CD8-positive, alpha-beta memory T cell (primary cell): ENCODE measurements at places on chromosomes 11 and 22.

DNA sequence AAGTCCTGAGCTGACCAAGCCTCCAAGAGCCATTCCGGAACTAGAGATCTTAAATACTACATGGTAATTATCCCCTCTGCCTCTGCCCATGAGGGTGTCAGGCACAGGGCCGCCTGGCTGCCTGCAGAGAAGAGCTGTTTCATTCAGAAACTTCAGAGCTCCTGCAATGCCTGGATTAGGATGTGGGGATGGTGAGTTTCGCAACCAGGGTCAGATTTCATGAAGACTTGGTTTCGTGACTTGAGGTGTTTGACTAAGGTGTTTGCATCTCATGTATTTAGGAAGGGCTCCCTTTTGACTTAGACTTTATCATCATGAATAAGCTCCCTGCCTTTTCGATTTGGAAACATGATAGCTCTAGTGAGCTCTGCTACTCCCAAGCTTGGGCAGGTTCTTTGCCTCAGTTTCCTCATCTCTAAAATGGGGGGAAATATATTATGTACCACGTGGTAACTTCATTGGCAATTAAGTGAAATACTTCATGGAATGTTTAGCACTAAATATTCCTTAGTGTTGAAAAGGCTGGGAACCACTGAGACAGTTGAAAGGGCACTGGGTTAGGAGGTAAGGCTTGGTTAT, 9.1 kb downstream of the TIMP3 start:
- DNase-seq, result no peak

DNA sequence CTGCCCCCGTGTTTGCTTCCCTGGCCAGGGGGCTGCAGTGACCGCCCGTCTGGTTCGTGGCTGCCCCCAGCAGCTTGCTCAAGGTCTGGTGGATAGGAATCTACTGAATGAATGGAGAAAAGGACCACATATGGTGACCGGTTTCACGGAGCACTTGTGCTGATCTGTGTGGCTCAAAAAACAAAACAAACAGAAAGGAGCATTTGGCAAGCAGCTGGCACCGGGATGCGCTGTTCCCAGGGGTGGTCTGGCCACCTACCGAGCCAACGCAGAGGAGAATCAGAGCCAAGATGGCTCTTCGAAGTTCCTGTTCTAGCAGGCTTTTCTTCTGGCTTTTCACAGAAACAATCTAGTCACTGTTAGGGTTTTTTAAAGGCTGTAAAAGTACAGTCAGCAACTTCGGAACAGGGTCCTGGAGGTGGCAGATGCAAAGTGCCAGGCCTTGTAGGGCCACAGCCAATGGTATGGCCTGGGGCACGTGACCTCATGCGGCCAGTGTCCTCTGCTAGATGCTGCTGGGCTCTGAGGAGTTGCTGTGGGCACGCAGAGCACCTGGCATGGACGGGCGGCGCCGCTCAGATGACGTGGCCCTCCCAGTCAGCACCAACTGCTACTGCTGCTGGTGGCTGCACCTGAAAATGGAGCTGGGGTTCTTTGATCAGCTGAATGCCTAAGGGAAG, 27.3 kb upstream of the PACSIN2 start:
- no peak for DNase-seq

DNA sequence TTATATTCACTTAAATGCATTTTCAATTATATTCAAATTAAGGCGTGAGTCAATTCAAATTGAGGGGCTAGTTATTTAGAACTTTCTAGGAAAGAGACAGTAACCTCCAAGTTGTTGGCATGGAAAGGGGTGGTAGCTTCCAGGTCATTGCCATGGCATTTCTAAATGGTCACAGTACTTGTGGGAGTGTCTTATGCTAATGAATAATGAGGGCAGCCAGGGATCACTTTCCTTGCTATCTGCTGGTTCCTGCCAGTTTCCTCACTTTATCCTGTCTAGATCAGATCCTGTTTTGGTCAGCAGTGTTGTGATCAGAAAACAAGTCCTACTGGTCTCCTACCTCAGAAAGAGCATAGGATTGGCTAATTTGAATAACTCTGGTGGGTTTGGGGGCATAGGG, 21.8 kb upstream of the RNASEH2C start:
- no peak for DNase-seq

- no peak for DNase-seq
These were observed 15.5 kb upstream of the OR5M11 start for GRCh38 chr11:56558574-56558973.

- DNase-seq, result peak; percentile 28
These were observed at the start of gene C11orf97 for GRCh38 chr11:94511932-94512781. TSS of gene C11orf97 (plus strand) at chr11:94512461. CDS start at chr11:94512529, 68 bp downstream.

DNA sequence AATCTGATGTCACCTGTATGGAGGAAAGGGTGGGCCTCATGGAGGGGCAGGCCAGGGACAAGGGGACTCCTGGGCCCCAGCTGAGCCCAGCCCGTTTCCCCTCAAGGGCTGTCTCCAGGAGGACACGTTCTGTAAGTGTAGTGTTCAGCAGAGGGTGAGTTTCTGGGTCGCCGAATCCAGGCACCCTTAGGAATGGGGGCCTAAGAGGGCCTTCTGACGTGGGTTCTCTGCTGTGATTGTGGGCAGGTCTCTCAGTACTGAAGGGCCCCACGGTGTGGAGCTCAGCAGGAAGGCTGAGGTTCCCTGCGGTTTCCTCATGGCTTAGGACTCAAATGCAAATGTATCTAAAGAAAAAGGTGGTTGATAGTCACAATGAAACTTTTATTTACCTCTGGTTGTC, 6.5 kb downstream of the PTDSS2 start:
- peak; percentile 24 for DNase-seq

DNA sequence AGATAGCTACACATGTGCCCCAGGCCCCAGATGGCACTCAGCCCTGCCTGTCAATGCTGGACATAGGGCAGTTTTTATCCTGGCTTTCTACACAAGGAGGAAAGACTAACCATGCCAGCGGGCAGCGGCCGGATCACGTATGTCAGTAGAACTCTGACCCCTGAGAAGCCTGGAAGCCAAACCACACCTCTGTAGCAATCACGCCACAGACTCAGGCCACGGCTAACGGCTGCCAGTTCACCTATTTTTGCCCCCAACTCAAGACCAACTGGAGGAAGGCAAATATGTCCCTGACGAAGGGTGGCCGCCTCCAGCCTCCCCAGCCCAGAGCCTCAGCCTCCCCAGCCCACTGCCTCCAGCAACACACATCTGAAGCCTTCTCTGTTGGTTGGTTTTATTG, 7.2 kb upstream of the CD81 start:
- no peak for DNase-seq

DNA sequence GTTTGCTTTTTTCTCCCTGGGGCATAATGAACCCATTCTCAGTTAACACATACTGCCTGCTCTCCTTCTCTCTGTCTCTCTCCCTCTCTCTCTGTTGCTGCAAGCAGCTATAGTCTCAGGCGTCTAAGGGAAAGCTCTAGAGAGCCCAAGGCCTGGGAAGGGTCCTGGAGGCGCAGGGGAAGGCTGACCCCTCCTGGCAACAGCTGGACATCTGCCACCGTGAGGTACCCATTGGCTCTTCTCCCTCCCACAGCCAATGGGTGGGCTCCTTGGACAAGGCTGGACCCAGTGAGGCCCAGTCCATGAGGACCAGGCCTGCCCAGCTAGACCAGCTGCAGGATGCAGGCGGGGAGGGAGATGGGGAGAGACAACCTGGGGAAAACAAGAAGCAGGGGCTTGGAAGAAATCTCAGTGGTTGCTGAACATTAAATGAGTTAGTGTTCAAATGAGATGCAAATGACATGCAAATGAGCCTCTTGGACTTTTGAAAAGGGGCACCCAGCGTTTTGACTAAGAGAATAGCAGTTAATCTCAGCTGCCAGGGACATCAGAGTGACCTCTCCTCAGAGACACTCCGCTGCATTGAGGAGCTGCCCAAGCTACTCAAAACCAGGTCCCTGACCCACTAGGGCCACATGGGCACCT, 349.7 kb downstream of the BUD13 start:
- DNase-seq, result no peak

DNA sequence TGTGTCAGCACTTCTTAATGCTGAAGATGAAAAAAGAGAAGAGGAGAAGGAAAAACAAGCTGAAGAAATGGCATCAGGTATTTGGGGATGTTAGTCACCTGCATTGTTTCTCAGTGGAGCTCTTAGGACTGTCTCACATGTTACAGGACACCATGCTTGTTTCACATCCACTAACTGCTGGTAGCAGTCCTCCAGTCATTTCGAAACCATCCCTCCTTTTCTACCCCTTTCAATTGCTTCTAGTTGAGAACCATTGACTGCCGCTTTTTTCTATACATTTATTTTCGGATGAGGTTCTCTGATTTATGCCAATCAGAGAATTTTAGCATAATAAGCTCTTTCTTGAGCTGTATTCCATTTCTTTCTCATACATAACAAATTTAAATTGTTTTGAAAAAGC, 21.5 kb downstream of the BIRC2 start:
- no peak for DNase-seq

DNA sequence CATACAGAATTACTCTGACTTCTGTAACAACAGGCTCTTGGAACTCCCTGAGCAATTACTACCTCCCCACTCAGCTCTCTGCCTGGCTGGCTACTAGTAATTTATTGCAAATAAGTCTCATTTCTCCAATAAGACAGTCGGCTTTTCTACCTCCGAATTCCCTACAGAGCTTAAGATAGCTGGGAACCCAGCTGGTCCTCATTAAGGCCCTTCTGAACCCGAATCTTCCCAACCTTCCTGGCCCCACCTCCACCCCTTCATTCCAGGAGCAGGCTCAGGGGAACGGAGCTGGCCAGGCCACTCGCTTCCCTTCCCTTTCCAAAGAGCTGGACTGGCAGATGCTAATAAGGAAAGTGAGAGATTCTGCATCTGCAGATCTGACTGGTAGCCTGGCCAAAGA, 21.6 kb downstream of the TMPRSS5 start:
- DNase-seq, result no peak
